ENCODE measurements at places on chromosomes 1 and 21.

- no peak for DNase-seq
Observed at GRCh38 chr1:243267471-243267880, 11.6 kb downstream of the SDCCAG8 start.

- no peak for DNase-seq
Observed at GRCh38 chr1:6200188-6200809, 904 bp upstream of the RPL22 start.

DNA sequence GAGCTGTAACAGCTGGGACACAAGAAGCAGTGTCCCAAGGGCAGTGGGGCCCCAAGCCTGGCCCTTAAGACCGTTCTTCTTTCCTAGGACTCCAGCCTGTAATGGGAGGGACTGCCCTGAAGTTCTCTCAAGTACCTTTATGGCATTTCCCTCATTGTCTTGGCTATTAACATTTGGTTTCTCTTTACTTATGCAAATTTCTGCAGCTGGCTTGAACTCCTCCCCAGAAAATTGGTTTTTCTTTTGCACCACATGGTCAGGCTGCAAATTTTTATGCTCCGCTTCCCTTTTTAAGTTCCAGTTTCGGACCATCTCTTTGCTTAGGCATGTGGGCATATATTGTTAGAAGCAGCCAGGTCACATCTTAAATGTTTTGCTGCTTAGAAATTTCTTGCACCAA, 3.1 kb upstream of the MROH9 start:
- no peak for DNase-seq

DNA sequence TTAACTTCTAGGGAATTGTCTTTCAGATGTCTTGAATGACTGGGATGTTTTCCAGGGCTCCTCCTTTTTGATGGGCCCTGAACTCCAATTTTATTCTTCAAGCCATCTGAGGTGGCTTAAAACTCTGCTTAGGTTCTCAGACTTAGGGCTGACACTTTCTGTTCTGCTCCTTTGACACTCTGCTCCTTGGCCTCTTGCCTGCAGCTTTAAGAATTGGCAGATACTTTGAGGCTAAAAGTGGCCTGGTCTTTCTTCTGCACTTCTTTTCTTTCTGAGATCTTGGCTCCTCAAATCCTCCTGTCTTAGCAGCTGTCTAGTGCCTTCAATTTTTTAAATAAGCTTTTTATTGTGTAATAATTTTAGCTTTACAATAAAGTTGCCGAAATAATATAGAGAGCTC, 294.6 kb downstream of the RPS6KC1 start:
- DNase-seq, result no peak

DNA sequence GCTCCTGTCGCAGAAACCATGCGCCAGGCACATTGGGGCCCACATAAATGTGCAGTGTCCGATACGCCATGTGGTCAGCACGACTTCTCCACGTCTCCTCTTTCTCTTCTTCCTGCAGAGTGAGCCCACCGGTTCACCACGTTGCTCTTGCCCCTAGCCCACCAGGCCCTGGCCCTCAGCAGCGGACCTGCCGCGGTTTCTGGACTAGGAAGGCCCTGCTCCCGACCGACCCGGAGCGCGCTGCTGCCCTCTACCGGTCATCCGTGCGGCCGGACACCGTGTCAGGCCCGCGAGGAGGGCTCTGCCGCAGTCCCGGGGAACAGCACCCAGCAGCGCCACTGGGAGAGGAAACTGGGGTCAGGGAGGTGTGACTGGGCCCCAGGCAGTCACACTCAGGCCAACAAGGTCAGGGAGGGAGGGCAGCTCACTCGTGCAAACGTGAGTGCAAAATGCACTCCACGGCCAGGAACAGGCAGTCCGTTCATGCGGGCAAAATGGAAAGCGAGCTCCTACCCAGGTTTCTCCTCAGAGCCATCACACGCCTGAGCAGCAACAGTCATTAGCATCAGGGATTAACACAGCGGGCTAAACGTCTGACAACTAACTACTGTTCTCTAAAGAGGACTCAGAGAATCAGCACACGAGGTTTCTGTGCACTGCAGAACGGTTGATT, 13.7 kb downstream of the TLR5 start:
- no peak for DNase-seq

DNA sequence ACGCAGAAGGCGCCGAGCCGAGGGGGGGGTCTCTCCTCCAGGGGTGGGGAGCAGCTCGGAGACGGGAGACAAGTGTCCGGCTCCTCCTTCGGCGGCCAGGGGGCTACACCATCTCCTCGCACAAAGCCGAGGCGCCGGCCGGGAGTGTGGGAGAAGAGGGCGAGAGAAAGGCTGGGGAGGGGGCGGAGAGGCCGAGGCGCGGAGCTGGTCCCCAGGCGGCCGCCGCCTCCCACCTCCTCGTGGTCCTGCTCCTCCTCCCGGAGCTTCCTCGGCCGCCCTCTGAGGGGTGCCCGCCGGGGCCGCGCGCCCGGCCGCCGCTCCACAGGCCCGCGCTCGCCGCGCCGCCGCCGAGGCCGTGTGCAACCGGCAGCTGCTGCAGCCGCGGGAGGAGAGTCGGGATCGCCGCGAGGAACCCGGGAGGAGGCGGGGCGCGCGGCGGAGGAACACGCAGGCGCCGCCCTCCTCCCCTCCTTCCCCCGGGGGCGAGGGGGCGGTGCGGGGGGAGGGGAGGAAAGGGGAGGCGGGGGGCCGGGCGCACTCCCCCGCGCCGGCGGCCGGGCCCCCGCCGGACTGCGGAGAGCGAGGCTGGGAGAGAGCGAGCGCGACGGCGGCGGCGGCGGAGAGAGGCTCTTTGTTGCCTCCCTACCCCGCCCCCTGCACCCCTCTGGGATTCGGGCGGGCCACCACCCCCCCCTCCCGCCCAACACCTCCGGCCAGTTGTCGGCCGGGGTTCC, at the start of gene ENAH:
Gene ENAH (minus strand): TSS at position 395 of the 734 bp plus-strand sequence. CDS start 433 bp downstream, outside the sequence.
- DNase-seq, result peak; percentile 90

DNA sequence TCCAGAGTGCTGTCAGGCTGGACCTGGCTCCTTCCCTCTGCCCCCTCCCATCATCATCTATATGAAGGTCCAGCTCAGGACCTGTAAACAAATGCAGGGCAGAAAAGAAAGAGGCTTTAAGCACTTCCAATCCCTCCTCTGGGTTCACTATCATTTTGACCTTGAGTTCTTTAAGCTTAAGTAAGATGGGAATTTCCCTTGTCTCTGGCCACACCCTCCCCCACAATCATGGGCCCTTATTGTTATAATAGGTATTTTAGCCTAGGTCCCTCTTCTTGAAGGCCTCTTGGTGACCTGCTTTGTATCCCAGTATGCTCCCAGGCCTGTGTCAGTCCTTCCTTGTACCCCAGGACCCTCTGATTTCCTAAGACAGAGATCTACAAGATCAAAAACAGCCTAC, 45.1 kb upstream of the EPS15 start:
- DNase-seq, result no peak

DNA sequence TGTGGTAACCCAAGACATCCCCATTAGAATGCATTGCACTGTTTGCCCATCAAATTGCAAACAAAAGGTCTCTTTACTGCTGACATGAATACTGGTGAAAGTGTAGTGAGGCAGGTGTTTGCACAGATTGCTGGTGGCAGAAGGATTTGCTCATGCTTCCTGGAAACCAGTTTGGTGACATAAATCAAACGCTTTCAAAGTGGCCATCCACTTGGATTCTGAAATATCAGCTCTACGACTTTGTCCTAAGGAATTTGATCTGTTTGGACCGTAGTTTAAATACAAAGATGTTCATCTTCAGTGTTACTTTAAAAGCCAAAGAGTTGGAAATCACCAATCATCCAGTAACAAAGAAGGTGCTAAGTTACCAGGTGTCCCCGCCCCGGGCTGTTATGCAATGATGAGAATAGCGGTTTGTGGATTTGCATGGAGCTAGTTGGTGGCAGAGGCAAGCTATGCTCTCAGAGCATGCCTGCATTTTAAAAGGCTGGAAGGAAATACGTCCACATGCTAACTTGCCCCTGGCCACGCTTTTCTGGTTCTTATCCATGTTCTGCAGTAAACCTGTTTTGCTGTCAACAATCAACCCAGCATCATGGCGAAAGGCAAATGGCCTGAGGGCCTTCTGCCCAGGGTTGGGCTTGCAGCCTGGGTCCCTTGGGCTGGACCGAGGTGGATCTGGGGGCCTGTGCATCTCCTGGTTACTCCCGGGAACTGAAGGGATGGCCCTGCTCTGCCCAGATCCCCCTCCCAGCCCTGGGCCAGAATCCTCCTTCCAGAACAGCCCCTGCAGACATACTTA, 49.2 kb downstream of the UMODL1 start:
- DNase-seq, result no peak

GRCh38 chr1:245248231-245248731, 93.5 kb downstream of the KIF26B start:
- no peak for DNase-seq

- DNase-seq, result no peak
Observed at GRCh38 chr1:54460351-54460750, 54.2 kb upstream of the SSBP3 start.

DNA sequence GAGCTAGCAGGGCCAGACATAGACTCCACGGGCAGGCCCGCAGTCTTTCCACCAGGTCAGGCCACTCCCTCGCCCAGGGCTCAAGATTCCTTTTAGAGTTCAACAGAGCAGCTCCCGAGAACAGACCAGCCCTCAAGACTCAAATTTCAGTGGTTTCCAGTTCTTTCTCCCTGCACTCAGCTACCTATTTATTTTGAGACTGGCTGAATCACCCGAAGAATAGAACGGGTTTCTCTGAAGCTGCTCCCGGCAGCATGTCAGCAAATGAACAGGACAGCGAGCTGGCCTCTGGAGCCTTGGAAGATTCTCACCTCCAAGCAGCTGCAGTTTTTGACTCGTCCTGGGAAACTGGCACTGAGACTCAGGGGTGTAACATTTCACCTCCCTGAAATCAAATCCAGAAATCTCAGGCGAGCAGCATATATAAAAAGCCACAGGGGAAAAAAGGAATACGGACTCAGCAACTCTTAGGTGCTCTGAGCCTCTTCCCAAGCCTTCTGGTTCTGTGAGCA, 177.9 kb downstream of the CLIC6 start:
- peak; percentile 41 for DNase-seq

GRCh38 chr1:58933599-58933926, 149.7 kb upstream of the JUN start:
- no peak for DNase-seq

DNA sequence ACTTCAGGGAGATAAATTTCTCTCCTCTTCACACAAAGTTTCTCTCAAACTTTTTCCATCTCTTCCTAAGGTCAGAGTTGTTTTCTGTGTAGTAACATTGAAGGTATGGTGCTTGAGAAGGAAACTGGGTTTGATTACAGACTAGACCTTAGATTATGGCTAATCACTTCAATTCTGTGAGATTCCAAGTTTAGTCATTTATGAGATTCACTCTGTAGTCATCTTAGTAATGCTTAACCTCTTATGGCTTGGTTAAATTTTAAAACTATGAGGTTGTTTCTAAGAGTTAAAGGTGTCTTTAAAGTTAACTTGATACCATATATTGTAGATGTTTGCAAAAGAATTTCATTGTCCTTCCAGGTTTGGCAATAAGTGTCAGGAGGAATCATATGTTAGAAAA, 1092.2 kb downstream of the KCNT2 start:
- no peak for DNase-seq

GRCh38 chr1:193031431-193031830, 27.7 kb downstream of the UCHL5 start:
- DNase-seq, result no peak

GRCh38 chr1:93352376-93352775, 6.7 kb downstream of the DR1 start:
- no peak for DNase-seq

- DNase-seq, result no peak
Observed at GRCh38 chr1:11237356-11237755, 25.0 kb downstream of the MTOR start.

GRCh38 chr1:206971029-206971655, 882 bp upstream of the FCAMR start:
- DNase-seq, result no peak

GRCh38 chr1:208540724-208541123, 296.5 kb upstream of the PLXNA2 start:
- no peak for DNase-seq

- DNase-seq, result no peak
Observed at GRCh38 chr21:28357743-28358142, 634.9 kb downstream of the LTN1 start.

DNA sequence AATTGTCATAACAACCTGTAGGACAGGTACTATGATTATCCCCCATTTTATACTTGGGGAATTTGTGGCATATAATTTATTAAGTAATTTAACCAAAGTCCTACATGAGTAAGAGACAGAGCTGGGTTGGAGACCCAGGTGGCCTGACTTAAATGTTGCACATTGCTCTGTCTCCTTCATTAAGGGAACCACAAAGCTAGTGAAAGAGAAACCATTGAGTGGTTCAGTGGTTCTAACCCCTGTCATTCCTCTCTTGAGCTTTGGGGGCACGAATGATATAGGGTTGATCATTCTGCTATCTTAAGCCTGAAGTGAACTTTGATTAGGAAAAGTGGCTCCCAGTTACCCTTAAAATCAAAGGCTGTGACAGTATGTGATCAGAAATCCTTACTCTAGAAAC, 5.3 kb upstream of the MAP3K7CL start:
- DNase-seq, result no peak

DNA sequence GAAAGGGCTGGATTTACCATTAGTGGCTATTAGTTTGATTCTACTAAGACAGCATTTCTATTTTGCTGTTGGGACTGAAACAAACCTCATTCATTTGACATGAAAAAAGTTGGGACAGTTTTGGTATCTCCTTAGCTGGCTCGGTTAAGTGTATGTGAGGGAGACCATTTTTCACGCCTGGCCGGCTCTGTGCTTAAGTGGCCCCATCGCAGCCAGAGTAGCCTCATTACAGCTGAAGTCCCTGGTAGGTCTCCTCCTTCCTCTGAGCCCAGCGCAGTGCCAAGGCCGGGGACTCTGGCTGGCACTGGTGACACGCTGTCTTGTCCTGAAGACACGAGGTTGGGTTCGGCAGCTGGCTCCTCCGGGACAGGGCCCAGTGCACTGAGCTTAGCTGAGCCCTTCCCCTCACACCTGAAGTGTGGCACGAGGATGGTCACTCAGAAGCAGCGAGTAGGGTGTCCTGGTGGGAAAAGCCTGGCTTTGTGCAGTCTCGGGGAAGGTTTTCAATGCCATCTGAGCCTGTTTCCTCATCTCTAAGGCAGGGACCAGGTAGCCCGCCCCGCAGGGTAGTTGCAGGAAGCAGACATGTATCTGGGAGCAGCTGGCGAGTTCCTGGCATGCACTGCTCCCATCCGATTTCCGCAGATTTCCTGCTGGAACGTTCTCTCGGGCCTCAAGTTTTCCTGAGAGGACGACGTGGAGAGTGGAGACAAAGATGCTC, 196.5 kb downstream of the DYRK1A start:
- no peak for DNase-seq

GRCh38 chr21:34540206-34540605, 28.2 kb upstream of the KCNE1 start:
- DNase-seq, result no peak

Data from amniotic stem cell (primary cell).